ENCODE measurements at places on chromosomes 2 and 18.

DNA sequence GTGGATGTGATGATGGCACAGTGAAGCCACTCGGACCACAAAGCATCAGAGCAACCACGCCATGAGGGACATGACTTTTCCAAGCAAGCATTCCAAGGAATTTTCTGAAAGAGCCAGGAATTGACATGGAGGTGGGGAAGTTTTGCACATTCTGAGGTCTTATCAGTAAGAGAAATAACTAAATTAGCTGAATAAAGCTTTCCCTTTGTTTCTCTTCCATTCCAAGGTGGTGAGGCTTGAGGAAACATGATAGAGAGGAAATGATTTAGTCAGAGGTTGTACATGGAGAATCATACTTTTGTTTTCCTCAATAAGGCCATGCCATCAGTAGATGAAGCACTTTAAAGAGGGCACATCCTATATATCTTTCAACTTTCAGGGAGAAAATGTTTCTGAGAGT, 115.7 kb upstream of the MMADHC start:
- DNase-seq = no peak

GRCh38 chr2:187011206-187011832, 162.3 kb upstream of the ZSWIM2 start:
- no peak for DNase-seq

DNA sequence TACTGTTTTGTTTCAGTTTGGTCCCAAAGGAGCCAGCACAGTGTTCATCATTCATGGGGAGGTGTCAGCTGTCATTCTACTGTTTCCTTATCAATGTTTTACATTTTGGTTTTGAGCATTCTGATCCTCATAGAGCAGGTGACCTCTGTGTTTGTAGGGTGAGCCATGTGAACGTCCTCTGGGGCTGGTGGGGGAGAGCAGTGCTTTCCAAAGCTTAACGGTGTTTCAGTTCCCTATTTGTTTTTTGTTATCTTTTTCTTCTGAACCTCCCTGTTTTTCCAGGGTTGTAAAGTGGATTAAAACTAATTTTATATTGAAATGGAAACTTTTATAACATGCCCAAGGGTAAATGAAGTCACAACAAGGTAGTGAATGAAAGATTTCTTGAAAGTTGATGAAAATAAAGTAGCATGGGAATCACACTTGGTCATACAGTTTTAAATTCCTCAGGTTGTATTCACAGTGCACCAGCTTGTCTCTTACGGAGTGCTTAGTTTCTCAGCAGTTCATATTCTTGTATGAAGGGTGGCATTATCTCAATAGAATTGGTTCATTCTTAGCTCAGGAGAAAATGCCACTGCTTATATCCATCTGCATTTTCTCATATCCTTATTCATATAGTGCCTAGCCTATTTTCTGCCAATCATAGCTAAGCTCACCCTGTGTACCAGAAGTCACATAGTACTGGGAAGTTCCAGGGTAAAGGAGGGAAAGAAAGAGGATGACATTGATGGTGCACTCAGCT, 54.5 kb downstream of the MAP4K4 start:
- no peak for DNase-seq

GRCh38 chr2:109247812-109248211, 118.8 kb downstream of the SH3RF3 start:
- DNase-seq = no peak

DNA sequence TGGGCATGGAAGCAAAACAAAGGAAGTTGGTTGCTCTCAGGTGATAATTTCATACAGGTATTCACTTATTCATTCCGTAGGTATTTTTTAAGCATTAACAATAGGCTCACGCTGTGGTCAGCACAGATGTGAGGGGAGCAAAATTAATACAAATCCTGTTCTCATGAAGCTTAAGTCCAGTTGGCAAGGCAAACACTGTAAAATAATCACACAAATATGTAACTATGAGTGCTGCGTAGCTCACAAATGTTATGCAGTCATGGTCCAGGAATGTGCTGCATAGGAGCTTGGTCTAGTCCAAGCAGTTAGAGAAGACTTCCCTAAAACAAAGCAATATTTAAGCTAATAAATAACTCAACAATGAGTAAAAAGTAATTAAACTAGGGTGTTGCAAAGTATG, 23.9 kb downstream of the SP5 start:
- DNase-seq = no peak

GRCh38 chr2:36553683-36554082, 44.3 kb downstream of the FEZ2 start:
- peak; percentile 83 for DNase-seq

DNA sequence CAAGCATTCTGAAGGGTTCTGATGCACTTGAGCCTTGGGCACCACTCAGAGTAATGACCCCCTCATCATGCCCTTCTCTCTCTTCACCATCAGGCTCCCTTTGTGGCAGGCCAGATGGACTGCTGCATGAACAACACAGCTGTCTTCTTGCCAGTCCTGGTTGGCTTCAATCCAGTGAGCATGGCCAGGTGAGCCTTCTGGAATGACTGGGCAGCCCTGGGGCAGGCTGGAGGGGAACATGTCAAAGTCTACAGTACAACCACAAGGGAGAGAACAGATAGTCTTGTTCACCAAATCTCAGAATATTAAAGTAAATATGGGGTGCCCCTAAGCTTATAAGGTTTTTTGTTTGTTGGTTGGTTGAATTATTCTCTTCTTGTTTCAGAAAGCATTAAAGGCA, 4.4 kb downstream of the GCKR start:
- no peak for DNase-seq

- no peak for DNase-seq
These were observed 263.5 kb downstream of the EPHA4 start for GRCh38 chr2:221308507-221309066.

Data from suppressor macrophage treated with lipopolysaccharide for 4 hours (primary cell).